ENCODE measurements at places on chromosomes 11 and 22. TPM values are rescaled to one million over a fixed set of nuclear protein-coding genes. Genes with fewer than 3 reads are reported as not detected.

The MS4A14 gene
- 0.43 TPM for total RNA-seq

The OR52E8 gene
- total RNA-seq = not detected

The DEFB131B gene
- total RNA-seq = not detected

The KLHL35 gene
- not detected for total RNA-seq

The KLHDC7B gene
- total RNA-seq = 0.05 TPM

The OR5W2 gene
- total RNA-seq = not detected

Measured in left lobe of liver (tissue), 2 donors.